ENCODE measurements at places on chromosomes 7 and 10.

DNA sequence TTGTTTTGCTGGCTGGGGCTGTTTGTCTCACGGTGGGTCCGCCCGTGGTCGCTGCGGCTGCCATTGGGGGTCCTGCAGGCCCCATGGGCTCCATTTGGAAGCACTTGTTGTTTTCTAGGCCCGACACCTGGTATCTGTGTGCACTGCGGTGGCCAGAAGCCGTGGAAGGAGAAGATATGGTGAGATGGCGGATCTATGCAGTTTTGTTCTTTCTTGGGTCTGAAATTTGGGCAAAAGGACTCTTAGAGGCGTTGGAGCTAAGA lies 109.5 kb upstream of the SHH start:
- DNase-seq, result no peak

DNA sequence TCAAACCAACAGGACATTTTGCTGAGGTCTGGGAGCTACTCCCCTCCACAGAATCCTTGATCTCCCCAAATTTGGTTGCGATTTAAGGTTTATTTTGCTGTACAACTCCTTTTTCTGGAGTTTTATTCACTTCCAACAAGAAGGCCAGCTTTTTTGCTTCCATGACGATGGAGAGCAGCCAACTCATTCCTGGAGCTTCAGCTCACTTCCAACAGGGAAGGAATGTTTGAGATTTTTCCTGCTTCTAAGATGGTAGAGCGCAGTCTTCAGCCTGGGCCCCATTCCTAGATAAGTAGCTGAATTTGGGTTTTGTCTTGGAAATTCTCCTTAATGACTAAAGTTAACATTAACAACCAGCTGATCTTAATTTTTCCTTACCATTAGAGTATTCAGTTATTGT lies 30.9 kb upstream of the CREB3L2 start:
- DNase-seq, result no peak

DNA sequence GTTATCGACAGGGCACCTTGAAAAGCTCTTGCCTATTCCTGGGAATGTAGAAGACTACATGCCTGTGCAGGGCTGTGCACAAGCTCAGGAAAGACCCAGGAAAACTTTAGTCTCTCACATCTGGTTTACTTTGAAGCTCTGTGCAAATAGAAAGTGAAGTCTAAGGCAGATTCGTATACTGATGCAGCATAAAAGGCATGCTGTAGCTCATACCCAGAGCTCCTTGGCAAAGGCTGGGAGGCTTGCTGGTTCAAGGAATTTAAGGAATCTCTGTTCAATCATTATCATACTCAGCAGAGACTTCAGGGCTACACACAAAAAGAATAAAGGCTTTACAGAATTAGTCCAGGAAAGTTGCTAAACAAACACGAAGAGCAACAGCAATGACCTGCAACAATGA lies 192.0 kb downstream of the OTUD1 start:
- no peak for DNase-seq

GRCh38 chr7:148306759-148307158 lies 283.8 kb upstream of the C7orf33 start:
- DNase-seq, result no peak

- DNase-seq, result no peak
Observed at GRCh38 chr10:77319557-77319956, 318.1 kb downstream of the KCNMA1 start.

DNA sequence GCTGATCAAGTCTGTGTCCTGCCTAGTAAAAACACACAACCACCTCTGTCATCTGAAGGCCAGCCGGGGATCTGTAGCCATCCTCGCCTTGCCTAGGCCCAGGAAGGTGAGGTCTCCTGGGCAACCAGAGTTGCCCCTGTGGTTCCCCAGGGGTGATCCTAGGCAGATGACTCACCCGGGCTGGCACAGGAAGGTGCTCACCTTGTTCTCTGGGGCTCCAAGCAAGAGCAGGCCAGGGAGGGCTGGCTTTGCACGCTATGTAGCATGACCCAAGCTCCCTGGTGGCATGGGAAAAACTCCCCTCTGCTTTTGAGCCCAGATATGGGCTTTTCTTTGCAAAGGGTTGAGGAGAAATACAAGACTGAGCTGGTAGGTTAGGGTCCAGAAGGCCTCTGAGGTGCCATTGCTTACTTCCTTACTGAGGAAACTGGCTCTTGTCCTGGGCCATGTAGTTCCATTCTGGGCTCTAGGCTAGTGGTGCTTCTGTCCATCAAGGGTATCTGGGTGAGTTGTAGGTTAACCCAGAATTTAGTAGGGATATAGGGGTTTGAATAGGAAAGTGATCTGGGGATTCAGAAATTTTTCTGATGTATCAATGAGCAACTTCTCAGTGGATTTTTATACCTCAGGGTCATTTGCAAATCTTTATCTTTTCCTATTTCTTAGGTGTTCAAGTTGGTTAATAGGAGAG lies 112.0 kb downstream of the NT5C2 start:
- no peak for DNase-seq

DNA sequence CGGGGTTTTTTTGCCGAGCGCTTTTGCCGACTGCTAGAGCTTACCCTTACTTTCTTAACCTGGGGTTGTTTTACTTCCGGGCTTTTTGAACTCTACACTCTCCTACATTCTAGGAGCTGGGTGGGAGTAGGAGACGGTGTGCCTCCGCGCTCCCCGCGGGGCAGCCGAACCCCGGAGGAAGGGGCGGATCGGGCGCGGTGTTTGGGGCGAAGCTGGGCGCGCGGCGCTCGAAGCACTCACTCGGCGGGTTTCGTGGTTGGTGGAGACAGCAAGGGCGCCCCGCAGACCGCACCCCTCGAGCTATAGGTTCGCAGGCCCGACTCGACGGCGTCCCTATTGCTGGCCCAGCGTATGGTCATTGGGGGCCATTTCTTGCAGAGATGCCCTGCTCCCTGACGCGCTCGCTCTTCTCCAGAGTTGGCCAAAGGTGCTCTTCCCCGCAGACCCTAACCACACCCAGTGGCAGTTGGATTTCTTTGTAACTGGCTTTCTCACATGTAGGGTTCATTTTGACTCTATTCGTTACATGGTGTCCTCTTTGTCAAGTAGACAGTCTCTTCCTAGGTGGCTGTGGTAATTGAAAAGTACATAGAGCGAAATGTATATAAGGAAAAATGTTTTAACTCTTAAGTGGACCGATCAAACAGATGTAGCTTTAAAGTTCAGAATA lies 364 bp downstream of the ZNF518A start:
- DNase-seq, result peak; percentile 91

GRCh38 chr7:43954524-43955228 lies 28.4 kb downstream of the UBE2D4 start:
- DNase-seq, result peak; percentile 78

- DNase-seq, result no peak
Observed at GRCh38 chr10:124279882-124280281, 138.8 kb downstream of the OAT start.

DNA sequence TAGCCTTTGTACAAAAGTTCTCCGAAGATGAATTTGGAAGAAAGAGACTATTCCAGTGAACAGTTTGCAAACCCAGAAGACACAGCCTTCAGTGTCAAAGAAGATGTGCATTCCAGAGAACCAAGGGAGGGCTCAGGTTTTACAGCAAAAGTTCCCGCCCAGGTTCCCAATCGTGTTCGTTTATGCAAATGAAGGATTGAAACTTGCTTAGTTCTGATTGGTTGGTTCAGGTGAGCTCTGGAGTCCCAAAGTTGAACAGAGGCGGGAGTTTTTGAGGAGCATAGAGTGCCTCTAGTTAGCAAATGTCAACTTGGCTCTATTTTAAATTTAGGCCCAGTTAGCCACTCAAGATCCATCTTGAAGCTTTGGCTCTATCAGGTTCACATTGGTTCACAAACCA lies 51.3 kb downstream of the TMEM270 start:
- DNase-seq, result no peak

- no peak for DNase-seq
Observed at GRCh38 chr7:28192786-28193585, 12.4 kb upstream of the JAZF1 start.

- peak; percentile 36 for DNase-seq
Observed at GRCh38 chr10:101710059-101710695, 15.2 kb upstream of the FBXW4 start.

GRCh38 chr10:132069122-132069848 lies 3.5 kb downstream of the JAKMIP3 start:
- no peak for DNase-seq

DNA sequence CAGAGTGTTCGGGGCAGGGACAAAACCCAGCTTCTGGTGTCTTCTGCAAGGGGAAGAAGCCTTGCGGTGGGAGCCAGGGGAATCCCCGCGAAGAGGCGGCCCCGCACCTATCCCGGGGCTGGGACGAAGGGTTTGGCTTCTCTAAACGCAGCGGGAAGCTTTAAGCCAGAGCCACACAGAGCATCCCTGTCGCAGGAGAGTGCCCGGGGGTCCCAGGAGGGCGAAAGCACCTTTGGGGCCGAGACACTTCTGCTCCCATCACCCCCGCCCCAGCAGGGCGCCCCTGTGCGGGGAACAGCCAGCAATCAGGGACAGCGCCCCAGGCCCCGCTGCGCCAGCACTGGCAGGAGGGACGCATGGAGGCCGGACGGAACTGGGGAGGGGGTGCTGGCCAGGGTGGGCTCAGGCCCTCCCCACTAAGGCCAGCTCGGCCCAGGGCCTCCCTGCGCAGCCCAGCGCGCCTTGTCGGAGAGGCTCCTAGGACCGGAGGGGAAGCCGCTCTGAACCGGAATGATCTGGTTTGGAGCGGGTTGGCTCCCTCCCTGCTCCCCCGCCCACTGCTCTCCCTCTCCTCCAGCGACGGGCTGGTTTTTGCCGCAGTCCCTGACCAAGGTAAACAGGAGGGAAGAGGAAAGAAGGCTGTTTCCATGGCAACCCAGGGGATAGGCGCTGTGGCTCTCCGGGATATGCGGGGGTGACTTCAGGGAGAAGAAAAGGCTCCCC lies 63.9 kb downstream of the TMEM209 start:
- peak; percentile 80 for DNase-seq

DNA sequence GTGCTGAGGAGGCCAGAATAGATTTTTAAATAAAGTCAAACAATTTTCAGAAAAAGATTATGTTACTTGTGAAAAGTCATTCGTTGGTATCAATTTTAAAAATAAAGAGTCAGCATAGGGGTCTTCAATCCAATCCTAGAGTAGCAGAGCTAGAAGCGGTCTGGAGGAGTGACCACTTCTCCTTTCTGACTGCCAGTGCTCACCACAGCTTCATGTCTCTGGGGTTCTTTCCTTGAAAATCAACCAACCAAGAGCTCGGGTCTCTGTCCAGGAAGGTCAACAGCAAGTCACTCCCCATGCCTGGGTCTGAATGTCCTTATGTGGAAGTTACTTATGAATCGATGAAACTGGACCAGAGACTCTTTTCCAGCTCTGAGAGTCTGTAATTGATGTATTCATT lies 14.3 kb downstream of the PTPRN2 start:
- DNase-seq, result no peak

GRCh38 chr10:114012650-114013049 lies 31.0 kb upstream of the ADRB1 start:
- no peak for DNase-seq

DNA sequence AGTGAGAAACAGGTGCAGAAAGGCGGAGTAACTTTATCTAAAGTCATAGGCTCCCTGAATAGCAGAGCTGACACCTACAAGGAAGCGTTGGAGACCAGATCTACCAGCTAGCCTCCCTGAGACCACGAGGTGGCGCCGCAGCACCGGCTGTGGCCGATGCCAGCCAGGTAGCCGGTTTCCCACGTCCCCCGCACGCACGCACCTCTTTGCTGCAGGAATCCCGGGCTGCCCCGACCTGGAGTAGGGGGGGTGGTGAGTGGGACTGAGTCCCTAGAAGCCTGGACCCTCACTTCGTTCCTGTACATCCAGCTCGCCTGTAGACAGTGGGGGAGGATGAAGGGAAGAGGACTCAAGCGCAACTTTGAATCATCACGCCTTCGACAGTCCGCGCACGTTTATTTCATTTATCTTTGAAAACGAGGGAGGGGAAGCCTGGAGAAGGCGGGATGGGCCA lies 3.7 kb downstream of the ELOVL3 start:
- peak; percentile 91 for DNase-seq

- DNase-seq, result no peak
Observed at GRCh38 chr10:119640384-119640783, 10.8 kb upstream of the BAG3 start.

DNA sequence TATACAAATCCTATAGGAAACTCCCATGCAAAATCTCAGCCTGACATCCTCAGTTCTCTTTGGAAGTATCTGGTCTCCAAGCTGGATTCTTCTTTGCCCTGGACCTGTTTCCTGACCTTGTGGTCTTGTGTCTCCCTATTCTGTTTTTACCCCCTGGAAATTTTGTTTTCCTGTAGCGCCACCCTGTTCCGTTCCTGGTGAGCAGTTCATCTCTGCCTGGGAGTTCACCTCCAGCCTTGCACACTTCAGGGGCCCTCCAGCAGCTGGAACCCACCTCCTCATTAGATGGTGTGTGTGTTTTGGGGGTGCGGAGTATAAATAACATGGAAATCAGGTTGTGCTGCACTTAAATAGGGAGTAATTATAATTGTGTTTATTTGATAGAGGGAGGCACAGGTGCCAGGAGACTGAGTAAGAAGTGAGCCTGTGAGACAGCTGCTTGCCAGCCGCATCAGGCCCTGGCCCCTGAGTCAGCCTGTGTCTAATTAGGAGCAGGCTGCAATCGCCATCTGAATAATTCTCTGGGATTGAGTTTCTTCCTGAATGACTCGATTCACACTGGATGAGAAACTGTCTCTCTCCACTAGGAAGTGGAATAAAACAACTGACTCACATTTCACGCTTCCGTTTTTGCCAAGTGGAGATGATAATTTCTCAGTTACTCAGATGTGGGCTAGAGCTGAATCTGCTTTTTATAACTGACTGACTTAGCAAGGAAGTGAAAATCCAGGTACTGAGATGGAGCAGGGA lies 69.4 kb upstream of the HECTD2 start:
- DNase-seq, result no peak

DNA sequence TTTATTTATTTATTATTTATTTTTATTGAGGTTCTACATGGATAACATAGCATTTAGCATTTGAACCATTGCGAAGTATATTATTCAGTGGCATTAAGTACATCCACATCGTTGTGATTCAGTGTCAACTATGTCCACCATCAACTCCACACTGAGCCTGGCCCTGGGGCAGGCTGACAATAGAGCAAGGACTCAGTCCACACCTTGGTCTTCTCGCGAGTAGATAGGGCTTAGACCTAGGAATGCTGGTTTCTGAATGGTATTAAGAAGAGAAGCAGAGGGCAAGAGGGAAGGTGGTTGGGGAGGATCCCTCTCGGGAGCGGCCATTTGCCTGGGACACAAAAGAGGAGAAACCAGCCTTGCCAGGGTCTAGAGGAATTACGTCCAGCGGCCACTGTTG lies 599.2 kb upstream of the MGMT start:
- DNase-seq, result no peak

DNA sequence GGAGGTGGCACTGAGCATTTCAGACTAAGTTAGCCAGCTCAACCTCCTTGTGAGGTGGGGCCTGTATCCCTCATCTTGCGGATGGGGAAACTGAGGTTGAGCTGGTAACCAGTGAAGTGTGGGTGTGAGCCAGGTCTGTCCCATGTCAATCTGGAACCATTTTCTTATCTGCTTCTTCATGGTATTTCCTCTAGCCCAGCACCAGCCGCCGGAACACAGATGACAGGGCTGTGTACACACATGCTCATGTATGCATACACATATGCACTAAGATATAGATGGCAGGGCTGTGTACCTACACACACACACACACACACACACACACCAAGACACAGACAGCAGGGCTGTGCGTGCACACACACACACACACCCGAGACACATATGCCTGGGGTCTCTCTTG lies 18.5 kb downstream of the RAMP3 start:
- no peak for DNase-seq

Data from hematopoietic multipotent progenitor cell treated with erythropoietin and hydrocortisone succinate and interleukin-3 and kit ligand, for 6 days (in vitro differentiated cells).